ENCODE measurements at places on chromosomes 1 and 21.
A peak's percentile ranks its signal among the peaks of the same experiment; 100 is the strongest.

- no peak for DNase-seq
These were observed 28.8 kb upstream of the CAMTA1 start for GRCh38 chr1:6756457-6756856.

GRCh38 chr1:110982320-110982719, 18.6 kb upstream of the LRIF1 start:
- DNase-seq, result no peak

DNA sequence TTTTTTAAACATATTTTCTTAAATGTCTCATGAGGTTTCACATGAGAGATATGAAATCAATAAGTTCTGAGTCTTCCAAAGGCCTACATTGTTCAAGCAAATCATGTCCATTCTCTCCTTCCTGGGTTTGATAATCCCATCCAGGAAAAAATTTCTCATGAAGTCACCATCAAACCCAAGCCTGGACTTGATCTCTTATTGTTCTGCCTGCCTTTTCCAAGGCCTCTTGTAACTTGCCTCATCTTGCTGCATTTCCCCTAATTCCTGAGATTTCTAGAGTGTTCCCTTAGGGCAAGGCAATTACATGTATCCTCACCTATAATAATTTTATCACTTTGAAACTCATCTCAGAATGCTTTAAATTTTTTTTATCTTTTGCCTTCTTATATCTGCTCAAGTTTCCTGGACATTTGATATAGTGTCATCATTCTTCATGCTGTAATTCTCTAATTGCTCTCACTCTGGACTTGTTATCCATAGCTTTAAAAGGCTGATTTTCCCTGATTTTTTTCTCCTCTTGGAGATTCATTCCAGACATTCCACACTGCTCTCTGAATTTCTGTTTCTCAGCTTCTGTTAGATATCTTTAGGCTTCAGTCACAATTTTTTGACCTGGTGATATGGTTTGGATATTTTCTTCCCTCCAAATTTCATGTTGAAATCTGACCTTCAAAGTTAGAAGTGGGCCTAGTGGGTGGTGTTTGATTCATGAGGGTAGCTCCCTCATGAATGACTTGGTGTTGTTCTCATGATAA, 126.4 kb downstream of the LRRC7 start:
- no peak for DNase-seq

DNA sequence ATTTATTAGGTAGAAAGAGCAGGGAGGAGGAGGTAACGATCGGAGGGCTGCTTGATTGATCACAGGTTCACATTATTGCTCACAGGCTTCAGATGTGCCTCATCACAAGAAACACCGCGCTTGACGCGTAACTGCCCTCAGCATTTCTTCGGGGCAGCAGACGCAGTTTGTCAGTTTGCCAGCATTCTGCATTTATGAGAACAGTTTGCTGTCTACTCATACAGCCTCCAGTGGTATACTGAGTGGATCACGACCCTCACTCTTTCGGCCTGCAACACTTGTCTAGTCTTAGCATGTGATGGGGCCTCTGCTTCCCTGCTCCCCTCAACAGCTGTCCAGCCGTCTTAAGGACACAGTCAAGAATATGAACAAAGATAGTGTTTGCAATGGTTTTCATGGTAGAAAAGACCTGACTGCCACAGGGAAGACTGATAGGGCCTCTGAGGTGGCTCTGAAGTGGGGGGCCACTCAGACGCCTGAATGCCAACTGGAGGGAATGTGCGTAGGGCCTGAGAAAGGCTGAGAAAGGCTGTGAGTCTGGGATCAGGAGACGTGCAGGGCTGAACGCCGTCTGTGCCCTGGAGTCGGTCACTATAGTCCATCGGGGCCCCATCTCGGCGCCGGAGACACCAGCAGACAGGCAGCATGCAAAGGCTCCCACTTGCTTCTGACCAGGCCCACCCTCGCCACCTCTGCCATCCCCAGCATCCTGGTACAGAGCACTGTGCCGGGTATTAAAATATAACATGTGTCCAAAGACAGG, 45.0 kb downstream of the UBE2G2 start:
- no peak for DNase-seq

DNA sequence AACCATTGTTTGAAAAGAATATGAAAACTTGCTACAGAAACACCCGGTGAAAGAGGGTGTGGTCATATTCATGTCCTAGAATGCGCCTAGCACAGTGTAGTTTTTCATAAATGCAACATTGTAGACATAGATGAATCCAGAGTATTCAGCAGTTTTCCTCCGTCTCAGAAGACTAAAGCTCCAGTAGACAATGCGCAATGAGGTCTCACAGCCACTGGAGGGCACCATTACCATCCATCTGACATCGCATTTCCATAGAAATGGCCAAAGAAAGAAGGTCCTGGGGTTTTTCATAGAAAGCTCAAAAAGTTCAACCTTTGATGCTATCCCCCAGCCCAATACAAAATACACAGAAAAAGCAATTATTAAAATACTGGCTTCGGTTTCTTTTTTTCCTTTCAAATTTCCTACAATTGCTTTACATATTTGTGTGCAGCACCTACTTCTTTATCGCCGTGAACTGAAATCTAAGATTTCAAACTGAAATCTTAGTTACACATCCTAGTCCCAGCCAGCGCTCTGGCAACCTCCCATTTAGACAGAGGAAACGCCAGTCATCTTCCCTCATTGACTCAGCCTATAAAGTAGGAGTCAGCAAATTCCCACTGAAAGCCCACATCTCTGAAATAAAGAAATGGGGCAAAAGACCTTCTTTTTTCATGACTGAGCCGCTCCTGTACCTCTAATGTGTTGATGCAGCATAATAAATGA, 3.9 kb upstream of the CD58 start:
- peak; percentile 85 for DNase-seq

- DNase-seq, result no peak
These were observed 25.6 kb downstream of the CLIC4 start for GRCh38 chr1:24770881-24771280.
